Camera-type eye (tissue), 1 donor: ENCODE measurements at places on chromosomes 12 and 14. TPM values are rescaled to one million over a fixed set of nuclear protein-coding genes. Genes with fewer than 3 reads are reported as not detected.

Gene FZD10
- total RNA-seq, result 4.5 TPM

Gene TMTC3
- 44.0 TPM for total RNA-seq

Gene AVPR1A
- 25.7 TPM for total RNA-seq

Gene COQ10A
- 17.2 TPM for total RNA-seq

Gene ACSS3
- 21.3 TPM for total RNA-seq

Gene NUAK1
- total RNA-seq, result 27.2 TPM

Gene BIN2
- total RNA-seq, result 4.2 TPM

Gene FOXA1
- total RNA-seq, result 3.1 TPM

Gene CLECL1
- not detected for total RNA-seq

Gene SERPINA9
- not detected for total RNA-seq

Gene ARF3
- 50.5 TPM for total RNA-seq

Gene NKX2-8
- total RNA-seq, result not detected

Gene SLC6A12
- 4.0 TPM for total RNA-seq

Gene FBLN5
- 69.1 TPM for total RNA-seq

Gene SLC39A2
- total RNA-seq, result 0.49 TPM
